BJ (cell line): ENCODE measurements at places on chromosomes 5 and 9.

- DNase-seq, result no peak
Measured at GRCh38 chr5:132193165-132193694, 34.4 kb downstream of the P4HA2 start.

- no peak for DNase-seq
Measured at GRCh38 chr9:35912791-35913400, 3.6 kb downstream of the SPAAR start.

DNA sequence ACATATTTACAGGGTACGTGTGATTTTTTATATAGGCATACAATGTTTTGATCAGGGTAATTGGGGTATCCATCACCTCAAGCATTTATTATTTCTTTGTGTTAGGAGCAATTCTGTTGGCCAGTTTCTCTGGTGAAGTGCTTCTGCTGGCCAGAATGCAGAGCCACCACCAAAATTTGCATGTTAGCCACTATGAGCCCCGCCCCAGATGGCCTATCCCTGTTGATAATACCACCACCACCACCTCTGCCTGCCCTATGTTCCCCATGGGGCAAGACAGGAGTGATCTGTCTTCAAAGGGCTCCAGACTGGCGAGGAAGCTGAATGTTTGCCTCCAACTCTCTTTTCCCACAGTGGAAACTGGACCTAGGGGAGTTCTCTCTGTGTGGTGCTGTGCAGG is 26.0 kb upstream of the JAK2 start:
- no peak for DNase-seq

DNA sequence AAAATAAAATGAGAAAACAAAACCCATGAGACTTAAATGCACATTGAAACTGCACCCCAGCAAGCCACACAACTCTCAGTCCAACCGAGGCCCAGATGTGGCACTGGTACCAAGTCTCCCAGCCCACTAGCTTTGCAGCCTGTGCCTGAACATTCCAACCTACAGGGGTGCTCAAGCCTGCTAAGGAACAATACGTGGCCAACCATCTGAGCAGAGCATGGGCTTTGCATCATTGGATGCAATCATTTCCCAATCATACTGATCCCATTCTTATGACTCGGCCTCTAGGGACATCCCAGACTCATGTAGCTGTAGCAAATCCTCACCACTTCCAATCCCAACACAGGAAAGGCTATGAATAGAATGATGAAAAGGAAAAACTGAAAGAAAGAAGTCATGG is 297.2 kb downstream of the SPOCK1 start:
- DNase-seq, result no peak

GRCh38 chr5:75553358-75553757 is 41.7 kb downstream of the POLK start:
- DNase-seq, result no peak
